ENCODE measurements at places on chromosomes 7 and 10.
A peak's percentile ranks its signal among the peaks of the same experiment; 100 is the strongest.

GRCh38 chr10:26566525-26567350, 128.6 kb downstream of the APBB1IP start:
- DNase-seq: peak; percentile 32

GRCh38 chr7:96021568-96021967, 249.2 kb downstream of the DYNC1I1 start:
- no peak for DNase-seq

DNA sequence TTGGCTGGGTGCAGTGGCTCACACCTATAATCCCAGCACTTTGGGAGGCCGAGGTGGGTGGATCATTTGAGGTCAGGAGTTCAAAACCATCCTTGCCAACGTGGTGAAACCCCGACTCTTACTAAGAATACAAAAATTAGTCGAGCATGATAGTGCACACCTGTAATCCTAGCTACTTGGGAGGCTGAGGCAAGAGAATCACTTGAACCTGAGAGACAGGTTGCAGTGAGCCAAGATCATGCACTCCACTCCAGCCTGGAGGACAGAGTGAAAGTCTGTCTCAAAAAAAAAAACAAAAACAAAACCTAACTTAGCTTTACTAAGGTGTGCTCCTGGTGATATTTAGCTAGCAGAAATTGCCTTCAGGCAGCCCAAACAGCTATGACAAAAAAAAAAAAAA, 24.3 kb upstream of the VDAC2 start:
- no peak for DNase-seq

DNA sequence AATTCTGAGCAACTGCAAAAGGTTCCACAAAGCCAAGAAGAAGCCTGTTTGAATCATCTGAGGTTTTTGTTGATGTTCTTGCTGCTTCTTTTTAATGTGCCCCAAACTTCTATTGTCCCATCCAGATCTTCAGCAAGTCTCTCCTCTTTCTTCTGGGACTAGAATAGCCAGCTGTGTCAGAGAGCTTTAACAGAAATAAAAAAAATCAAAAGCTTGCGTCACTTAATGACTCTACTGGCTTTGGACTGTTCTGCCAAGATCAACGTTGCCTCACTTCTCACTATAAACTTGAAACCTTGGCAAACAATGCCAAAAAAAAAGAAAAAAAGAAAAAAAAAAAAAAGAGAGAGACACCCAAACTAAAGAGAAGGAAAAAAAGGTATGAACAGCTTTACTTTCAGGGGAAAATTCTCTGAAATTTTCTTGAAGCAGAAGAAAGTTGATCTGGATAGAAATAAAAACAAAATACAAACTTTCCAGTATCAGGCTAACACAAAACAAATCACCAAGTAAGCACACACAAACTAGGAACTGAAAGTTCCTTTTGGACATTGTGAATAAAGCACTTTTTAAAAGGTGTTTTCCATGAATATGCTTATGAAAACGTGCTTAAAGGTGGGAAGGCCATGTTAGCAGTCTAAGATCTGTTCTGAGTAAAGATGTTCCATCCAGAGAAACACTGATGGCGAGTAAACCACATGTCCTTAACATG, 14.8 kb downstream of the USP54 start:
- no peak for DNase-seq

DNA sequence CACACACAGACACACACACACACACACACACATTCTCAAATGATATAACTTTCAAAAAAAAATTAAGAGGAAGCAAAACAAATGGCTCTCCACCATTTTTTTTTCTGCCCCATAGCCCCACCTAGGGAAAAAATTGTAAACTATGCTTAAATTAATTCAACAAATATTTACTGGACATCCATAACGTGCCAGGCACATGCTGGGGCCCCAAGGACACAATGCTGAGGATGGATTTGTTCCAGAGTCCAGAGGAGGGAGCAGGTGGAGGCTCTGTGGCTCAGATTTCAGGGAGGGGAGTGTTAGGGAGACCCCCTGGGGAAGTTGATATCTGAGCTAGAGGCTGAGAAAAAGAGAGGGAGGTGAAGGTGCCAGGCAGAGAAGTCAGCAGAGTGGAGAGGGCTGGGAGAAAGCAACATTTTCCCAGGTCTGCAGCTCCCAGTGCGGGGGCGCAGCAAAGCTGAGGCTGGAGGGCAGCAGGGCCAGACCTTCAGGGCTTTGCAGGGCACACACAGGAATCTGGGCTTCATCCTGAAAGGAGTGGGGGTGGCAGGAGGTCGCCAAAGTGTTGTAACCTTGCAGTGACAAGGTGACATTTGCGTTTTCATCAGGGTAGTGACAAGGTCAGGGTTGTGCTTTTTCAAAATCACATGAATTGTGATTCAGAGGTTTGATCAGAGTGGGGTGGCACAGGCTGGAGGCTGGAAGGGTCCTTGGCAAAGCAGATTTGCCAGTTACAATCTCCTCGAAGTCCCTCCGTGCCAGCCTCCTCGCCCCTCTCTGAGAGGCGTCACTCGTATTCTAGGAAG, 261.6 kb downstream of the WDR11 start:
- DNase-seq: no peak

- peak; percentile 79 for DNase-seq
Observed at GRCh38 chr7:55502124-55502857, 70.0 kb downstream of the VOPP1 start.

GRCh38 chr10:133127291-133128125, 32.5 kb upstream of the KNDC1 start:
- DNase-seq: no peak

GRCh38 chr10:105139363-105139896, 498.3 kb downstream of the SORCS3 start:
- DNase-seq: no peak

DNA sequence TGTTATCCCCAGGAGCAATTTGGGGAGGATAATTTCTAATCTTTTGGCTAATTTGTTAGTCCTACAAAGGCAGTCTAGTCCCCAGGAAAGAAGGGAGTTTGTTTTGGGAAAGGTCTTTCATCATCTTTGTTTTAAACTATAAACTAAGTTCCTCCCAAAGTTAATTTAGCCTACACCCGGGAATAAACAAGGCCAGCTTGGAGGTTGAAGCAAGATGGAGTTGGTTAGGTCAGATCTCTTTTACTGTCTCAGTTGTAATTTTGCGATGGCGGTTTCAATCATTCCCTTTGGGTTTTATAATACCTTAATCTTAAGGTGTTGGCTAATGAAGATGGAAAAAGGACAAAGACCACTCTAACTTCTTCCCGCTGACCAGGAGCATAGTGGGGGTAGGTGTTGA, 166.4 kb upstream of the NAMPT start:
- DNase-seq: no peak

DNA sequence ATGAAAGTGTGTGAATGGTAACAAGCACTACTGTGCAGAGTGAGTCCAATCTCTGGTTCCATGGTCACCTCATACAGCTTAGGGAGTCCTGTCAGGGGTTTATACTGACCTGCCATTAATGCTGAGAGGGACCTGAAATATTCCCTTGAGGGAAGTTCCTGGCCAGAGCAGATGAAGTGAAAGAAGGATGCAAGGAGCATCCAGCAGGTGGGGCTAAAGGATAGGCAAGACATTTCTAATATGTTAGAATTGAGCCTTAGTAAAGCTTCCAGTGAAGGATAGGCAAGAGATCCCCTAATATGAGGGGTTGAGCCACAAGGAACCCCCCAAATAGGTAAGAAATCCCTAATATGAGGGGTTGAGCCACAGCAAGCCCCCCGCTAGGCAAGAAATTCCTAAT, 25.5 kb upstream of the FAM221A start:
- DNase-seq: no peak

- DNase-seq: no peak
Observed at GRCh38 chr7:100132697-100133151, 6.0 kb downstream of the MBLAC1 start.

GRCh38 chr10:4246881-4247358, 461.9 kb upstream of the KLF6 start:
- DNase-seq: no peak

GRCh38 chr10:104622598-104623209, 18.4 kb upstream of the SORCS3 start:
- DNase-seq: no peak

- DNase-seq: no peak
Observed at GRCh38 chr7:41451826-41452225, 251.1 kb downstream of the INHBA start.

- DNase-seq: no peak
Observed at GRCh38 chr7:155215576-155216325, 81.9 kb upstream of the INSIG1 start.

DNA sequence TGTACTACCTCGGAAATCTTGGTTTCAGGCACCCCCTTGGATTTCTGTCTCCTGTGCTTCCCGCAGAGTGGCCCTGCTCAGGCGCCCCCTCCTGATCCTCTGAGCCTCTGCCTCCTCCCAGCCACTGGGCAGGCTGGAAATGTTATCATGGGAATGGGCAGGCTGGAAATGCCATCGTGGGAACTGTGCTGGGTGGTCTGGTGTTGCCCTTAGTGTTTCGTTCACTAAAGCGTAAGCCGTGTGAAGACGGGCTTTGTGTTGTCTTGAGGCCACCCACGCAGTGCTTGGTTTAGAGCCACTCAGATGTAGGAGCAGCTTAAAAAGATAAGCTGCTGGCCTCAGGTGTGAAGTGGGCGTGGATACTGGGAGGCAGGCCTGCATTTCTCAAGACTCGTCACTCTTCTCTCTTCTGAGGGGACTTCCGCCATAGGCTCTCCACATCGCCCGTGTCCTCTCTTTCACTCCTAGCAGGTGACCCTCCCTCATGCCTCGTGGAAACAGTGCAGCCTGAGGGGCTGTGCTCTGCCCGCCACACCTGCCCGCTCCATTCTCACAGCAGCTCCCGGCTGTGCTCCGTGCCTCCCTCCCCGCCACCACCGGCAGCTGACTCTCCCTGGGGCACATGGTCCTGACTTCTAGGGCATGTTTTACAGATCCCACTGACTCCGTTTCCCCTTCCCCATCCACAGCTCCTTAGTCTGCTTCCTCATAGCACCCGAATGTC, 28.5 kb downstream of the PPP2R2D start:
- no peak for DNase-seq

DNA sequence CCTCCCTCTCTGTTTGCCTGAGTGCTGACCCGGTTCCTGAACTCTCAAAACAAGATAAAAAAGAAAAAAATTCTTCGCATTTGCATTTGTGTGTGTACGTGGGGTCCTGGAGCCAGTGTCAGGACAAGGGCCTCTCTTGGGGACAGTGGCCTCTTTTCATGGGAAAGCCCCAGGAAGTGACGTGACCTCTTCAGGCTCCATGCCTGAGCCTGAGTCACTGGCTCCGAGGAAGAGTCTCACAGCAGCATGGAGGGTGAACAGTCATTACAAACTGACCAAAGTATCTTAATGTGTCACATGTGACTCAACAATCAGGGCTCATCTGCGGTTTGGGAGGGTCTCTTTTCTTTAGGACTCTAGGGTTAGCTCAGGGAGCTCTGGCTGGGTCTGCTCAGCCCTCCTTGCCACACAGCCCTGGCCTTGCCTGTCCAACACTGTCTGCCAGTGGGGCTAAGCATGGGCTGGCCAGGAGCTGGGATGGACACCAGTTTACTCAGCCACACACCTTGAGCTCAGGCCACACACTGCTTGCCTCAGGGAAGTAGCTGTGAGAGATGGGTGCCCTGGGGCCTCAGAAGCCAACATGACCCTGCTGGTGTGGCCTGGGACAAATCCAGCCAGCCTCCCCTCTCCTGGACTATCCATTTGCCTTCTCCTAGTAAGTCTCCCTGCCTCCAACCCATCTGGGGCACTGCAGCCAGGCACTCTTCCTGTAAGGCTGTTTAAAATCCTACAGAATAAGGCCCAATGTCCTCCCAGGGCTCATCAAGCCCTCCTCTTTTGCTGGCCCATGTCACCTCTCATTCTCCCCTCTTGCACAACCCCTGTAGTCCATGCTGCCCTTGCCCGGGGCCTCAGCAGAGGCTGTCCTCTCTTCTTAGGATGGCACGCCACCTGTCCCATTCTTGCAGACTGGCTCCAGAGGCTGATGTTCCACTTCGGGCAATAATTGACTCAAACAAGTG, 10.5 kb downstream of the TMEM273 start:
- no peak for DNase-seq

DNA sequence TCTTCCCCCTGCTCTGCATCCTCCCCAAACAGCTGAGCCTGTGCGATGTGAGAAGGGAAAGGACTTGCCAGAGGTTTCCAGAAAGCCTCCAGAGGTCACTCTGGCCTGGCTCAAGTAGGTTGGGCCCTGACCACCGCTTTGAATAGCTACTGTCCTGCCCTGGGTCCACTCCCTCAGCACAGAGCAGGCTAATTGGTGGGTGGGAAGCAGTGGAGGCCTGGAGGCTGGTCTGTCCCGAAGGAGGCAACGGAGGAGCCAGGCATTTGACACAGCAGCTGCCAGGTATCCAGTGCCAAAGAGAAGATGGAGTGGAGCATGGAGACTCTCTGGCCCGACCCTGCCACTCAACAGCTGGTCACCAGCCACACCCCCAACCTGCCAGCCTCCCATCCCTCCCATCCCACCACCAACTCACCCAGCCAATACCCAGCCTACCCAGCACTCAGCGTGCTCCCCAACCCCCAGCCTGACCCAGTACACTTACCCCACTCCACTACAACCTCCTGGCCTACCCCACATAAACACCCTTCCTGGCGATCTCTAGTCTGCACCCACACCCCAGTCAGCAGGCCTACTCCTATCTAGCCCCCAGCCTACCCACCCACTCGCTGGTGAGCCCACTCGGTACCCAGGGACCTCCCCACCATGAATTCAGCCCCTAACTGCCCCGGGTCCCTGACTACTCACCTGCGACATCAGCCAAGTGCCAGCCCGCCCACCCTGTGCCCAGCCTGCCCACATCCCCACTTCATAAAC, 64.6 kb upstream of the COL13A1 start:
- no peak for DNase-seq

DNA sequence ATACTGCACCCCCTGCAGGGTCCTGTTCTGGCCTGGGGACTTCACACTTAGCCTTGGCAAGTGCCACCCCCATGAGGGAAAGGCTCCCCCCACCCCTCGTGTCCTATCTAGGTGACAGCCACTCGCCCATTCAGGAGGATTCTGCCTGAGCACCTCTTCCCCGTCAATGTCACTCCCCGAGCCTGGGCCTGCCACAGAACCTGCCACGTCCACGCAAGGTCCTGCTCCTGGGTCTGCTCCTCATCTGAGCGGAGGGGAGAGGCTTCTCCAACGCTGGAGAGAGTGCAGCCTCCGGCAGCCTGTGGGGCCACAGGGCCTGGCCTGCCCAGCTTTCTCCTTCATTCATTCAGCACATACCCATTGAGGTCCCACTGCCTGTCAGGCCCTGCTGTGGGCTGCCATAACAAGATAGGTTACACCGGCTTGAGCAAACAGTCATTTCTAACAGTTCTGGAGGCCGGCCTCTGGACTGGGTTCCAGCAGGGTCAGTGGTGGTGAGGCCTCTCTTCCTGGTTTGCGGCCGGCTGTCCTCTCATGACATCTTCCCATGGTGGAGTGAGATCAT, 92.0 kb upstream of the RET start:
- no peak for DNase-seq

DNA sequence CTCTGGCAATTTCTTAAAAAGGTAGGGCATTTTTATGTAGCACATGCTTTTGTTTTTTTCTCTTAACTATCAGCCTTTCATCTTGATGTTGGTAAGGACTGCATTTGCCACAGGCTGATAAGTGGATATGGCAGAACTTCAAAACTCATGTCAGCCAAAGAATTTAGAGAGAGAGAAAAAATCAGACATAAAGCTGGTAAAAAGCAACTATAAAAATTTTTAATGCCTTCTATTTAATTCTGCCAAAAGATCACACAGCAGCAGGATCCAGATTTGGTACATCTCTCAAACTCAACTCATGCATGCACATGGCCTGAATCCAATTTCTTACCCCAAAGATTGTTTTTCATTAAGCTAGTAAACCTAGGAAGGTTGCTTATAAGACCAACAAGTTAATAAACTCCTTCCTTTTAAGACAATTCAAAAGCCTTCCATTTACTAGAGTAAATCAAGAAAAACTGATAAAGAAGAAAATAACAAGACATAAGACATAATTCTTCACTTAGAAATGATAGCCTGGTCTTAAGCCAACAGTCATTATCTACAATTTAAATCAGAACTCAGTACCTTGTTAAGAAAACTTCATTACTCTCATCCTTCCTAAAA, 69.3 kb downstream of the GLI3 start:
- DNase-seq: no peak

All from NCI-H1105 (cell line).